PC-3 (cell line): ENCODE measurements at places on chromosomes 2 and 18. TPM values are rescaled to one million over a fixed set of nuclear protein-coding genes. Genes with fewer than 3 reads are reported as not detected.

Gene KIF5C
- 4.0 and 7.3 TPM in 2 replicates for total RNA-seq

Gene EFHD1
- total RNA-seq = 0.07 TPM in 1 of 2 replicates, not detected in the other

DNA sequence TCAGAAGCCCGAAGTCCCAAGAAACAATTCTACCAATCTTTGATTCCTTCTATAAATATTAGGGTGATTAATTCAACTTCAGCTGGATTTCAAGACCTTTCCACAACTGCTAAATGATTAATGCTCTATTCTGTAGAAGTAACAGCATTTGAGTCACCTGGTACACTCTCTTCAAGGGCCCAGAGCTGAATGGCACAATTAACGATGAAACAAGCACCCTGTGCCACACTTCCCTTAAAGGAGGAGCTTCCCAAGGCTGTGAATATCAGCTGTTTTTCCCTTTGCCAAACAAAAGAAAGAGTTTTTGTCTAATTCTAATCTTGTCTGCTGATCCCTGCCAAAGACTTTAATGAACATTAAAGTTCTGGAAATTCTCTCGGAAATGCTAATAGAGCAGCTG is 56.0 kb downstream of the BOD1L2 start:
- H3K27me3 ChIP-seq = peaks cover 42% of the 10 kb centered on the region
- DNase-seq = no peak
- H3K27ac ChIP-seq = no peak overlapping the region
- H3K4me1 ChIP-seq = no peaks in the 10 kb centered on the region

GRCh38 chr2:189261431-189261841 is 81.9 kb upstream of the COL5A2 start:
- H3K4me3 ChIP-seq = no peak overlapping the region
- H3K27ac ChIP-seq = peak overlapping the region; percentile 73
- no peaks in the 10 kb centered on the region for H3K36me3 ChIP-seq
- H3K4me1 ChIP-seq = peaks cover 13% of the 10 kb centered on the region
- peak; percentile 97 for DNase-seq
- no peaks in the 10 kb centered on the region for H3K27me3 ChIP-seq

DNA sequence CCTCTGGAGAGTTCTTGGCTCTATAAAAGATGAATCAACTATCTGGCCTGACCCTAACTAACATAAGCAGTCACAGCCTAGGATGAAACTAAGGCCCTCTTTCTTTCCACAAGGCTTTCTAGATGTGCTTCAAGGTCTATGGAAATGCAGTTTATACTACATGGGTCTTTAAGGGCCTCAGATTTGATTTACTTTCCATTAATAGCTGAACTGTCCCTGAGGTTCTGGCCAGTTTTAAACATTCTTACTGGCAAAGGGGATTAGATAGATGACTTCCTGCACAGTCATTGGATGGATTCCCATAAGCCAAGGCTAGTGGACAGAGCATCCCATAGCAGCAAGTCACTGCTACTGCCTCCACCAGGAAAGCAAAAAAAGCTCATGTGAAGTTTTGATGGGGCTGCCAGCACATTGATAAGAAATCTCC is 38.1 kb upstream of the LCLAT1 start:
- H3K4me3 ChIP-seq = no peak overlapping the region
- no peak for DNase-seq
- H3K36me3 ChIP-seq = no peaks in the 10 kb centered on the region

GRCh38 chr2:127671557-127672302 is 3.6 kb downstream of the LIMS2 start:
- DNase-seq = no peak
- no peak overlapping the region for H3K27ac ChIP-seq
- H3K36me3 ChIP-seq = no peaks in the 10 kb centered on the region; the same call in 1 of the 2 replicates
- no peak overlapping the region for H3K4me3 ChIP-seq

GRCh38 chr2:3739313-3739712 is 35.9 kb downstream of the DCDC2C start:
- H3K36me3 ChIP-seq = no peaks in the 10 kb centered on the region
- no peak for DNase-seq
- no peaks in the 10 kb centered on the region for H3K4me1 ChIP-seq

DNA sequence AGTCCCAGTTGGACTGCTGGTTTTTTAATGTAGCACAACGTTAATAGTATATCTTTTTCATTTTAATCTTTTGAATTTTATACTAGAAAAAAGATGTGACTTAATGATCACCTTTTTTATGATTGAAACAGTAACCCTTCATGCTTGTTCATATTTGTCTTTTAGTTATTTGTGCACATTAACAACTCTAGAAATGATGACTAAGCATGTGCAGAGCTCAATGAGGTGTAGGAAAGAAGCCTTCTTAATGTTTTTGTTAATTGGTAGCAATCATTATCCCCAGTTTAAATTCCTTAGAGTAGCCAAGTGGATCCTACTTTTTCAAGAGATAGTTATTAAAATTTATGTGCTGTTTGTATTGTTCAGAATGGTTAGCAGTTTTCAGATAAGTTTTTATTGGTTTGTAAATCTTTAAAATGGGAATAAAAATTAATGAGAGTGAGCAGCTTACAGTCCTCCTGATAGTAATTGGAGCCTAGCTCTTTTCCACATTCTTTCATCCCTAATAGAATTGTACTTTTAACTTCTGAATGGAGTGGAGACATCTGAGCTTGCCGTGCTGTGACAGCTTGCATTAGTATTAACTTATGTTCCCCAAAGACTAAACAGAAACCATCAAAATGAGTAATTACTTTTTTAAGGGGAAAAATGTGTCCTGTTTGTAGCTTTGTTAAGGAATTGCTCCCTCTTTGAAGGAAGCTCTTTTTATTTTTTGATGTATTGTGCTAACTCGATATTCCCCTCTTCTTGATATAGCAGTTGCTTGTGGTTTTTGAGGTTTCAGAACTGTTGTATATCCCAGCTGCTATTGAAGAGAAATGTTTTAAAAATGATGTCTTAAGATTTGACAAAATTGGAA is 17.3 kb downstream of the PIK3C3 start:
- H3K4me1 ChIP-seq = no peaks in the 10 kb centered on the region
- H3K27me3 ChIP-seq = no peaks in the 10 kb centered on the region
- no peaks in the 10 kb centered on the region for H3K36me3 ChIP-seq
- DNase-seq = no peak
- no peak overlapping the region for H3K27ac ChIP-seq

- peaks cover 34% of the 10 kb centered on the region for H3K4me1 ChIP-seq
- no peaks in the 10 kb centered on the region for H3K27me3 ChIP-seq
- DNase-seq = peak; percentile 93
- H3K36me3 ChIP-seq = peaks cover 14% of the 10 kb centered on the region
- H3K4me3 ChIP-seq = no peak overlapping the region
Measured at GRCh38 chr2:88038263-88039105, 17.1 kb downstream of the KRCC1 start.

GRCh38 chr18:74288041-74288440 is 3.7 kb downstream of the CYB5A start:
- no peaks in the 10 kb centered on the region for H3K27me3 ChIP-seq
- H3K27ac ChIP-seq = peak overlapping the region; percentile 66; the same call in 1 of the 2 replicates
- peaks cover 64% of the 10 kb centered on the region for H3K4me1 ChIP-seq
- peak overlapping the region; percentile 50 for H3K4me3 ChIP-seq
- no peak for DNase-seq
